Body of pancreas (tissue), 4 donors: ENCODE measurements at places on chromosomes 11 and 22. TPM values are rescaled to one million over a fixed set of nuclear protein-coding genes. Genes with fewer than 3 reads are reported as not detected.

DNA sequence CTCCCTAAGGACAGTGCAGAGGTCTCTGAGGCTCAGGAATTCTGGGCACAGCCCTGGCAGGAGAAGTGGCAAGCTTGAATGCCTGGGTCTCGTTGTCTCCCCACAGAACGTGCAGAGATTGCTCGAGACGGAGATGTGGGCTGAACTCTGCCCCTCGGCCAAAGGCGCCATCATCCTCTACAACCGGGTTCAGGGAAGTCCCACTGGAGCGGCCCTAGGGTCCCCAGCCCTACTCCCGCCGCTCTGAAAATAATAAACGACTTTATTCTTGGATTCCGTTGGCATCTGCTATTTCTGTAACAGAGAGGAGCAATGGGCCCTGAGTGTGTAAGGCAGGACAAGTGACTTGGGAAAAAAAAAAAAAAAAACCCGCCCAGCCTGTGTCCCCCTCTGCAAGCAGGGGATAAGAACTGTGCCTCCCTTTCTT lies 591 bp upstream of the DNAJC4 start:
- peak overlapping the region; percentile 32 for H3K4me3 ChIP-seq
- DNase-seq, result no peak
- H3K27ac ChIP-seq, result peak overlapping the region; percentile 90
- H3K4me1 ChIP-seq, result peaks cover 75% of the 10 kb centered on the region
- H3K36me3 ChIP-seq, result no peaks in the 10 kb centered on the region

- peaks cover 6% of the 10 kb centered on the region for H3K36me3 ChIP-seq
- no peak overlapping the region for H3K4me3 ChIP-seq
- no peak for DNase-seq
Observed at GRCh38 chr11:108135845-108136544, 14.6 kb downstream of the ACAT1 start.

- H3K4me1 ChIP-seq, result peaks cover 5% of the 10 kb centered on the region
- H3K36me3 ChIP-seq, result no peaks in the 10 kb centered on the region
- peak; percentile 42 for DNase-seq
- H3K4me3 ChIP-seq, result peak overlapping the region; percentile 97
Observed at GRCh38 chr11:36509201-36509639, 852 bp downstream of the TRAF6 start.

- DNase-seq, result no peak
- H3K36me3 ChIP-seq, result no peaks in the 10 kb centered on the region
- no peaks in the 10 kb centered on the region for H3K4me1 ChIP-seq
Observed at GRCh38 chr11:126514061-126514693, 158.7 kb downstream of the ST3GAL4 start.

DNA sequence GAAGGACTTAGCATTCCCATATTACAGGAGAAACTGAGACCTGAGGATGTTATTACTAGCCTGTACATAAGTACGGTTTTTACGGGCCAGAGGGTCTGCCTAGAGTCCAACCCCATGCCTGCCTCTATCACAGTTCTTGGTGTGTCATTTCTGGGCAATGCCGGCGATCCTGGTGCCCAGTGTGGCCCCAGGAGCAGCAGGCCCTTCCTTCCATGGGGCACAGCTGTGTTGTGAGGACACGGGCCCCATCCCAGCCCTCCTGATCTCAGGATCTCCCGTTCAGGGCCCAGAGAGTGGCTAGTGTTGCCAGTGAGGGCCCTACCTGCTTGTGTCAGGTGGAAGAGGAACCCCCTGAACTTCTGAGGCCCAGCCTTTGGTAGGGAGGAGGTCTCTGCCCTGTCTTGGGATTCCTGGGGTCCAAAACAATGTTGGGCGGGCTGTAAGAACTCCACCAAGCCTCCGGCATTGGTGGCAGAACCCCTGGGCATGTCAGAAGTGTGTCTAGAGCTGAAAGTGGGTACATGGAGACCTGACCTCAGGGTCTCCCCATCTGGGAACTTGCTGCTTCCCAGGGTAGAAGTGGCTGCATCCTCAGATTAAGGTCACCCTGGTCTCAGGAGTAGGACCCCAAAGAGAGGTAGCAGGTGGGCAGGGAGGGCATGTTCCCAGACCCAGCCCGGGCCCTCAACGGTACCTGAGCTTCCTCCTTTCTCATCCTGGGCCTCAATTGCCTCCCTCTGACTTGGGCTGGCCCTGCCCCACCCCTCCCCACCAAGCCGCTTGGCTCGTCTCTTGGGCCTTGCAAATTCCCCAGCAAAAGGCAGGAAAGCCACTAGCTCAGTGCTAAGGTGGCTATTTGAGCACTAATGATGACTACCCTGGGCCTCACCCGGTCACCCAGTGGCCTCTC lies 74.6 kb upstream of the KCNQ1OT1 start:
- H3K36me3 ChIP-seq, result no peaks in the 10 kb centered on the region
- no peak overlapping the region for H3K27ac ChIP-seq
- H3K4me3 ChIP-seq, result no peak overlapping the region
- H3K27me3 ChIP-seq, result no peaks in the 10 kb centered on the region
- peaks cover 23% of the 10 kb centered on the region for H3K4me1 ChIP-seq

DNA sequence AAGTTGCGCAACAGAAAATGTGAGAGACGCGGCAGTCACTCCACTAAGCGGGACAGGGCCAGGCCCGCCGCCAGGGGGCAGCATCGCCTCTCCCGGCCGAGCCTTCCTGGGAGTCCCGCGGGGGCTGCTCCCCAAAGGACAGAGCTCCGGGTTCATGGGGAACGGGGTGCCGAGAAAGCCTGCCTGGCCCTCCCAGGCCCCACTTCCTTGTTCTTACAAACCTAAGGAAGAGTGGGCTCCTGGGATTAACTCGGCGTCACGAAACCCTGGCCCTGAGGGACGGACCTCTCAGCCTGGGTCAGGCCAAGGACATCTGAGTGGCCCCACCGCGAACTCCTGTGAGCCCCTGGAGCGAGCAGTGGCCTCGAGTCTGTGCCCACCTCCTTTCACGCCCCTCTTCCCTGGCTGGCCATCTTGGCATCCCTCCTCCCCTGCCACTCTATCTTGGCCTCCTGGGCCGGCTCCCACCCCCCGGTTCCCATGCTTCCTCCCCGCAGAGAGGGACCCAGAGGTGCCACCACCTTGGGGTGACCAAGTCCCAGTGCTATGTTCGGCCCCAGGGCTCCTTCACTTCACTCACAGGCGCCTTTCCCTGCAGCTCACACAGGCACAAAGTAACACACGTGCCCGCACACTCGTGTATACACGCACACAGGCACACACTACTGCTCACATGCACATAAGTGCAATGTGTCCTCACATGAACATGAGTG lies 99.9 kb upstream of the FGF3 start:
- H3K4me1 ChIP-seq, result peaks cover 33% of the 10 kb centered on the region
- H3K4me3 ChIP-seq, result no peak overlapping the region
- H3K27ac ChIP-seq, result no peak overlapping the region
- H3K27me3 ChIP-seq, result peaks cover 7% of the 10 kb centered on the region
- peak; percentile 68 for DNase-seq

- H3K27me3 ChIP-seq, result no peaks in the 10 kb centered on the region
- DNase-seq, result no peak
- H3K4me1 ChIP-seq, result no peaks in the 10 kb centered on the region
- H3K27ac ChIP-seq, result no peak overlapping the region
Observed at GRCh38 chr11:78179459-78180071, 8.9 kb downstream of the KCTD21 start.

- H3K4me3 ChIP-seq, result peak overlapping the region; percentile 91
- H3K27me3 ChIP-seq, result no peaks in the 10 kb centered on the region
- peak; percentile 71 for DNase-seq
- H3K4me1 ChIP-seq, result peaks cover 34% of the 10 kb centered on the region
- no peaks in the 10 kb centered on the region for H3K36me3 ChIP-seq
Observed at GRCh38 chr11:62602141-62603071, 741 bp upstream of the MTA2 start.

DNA sequence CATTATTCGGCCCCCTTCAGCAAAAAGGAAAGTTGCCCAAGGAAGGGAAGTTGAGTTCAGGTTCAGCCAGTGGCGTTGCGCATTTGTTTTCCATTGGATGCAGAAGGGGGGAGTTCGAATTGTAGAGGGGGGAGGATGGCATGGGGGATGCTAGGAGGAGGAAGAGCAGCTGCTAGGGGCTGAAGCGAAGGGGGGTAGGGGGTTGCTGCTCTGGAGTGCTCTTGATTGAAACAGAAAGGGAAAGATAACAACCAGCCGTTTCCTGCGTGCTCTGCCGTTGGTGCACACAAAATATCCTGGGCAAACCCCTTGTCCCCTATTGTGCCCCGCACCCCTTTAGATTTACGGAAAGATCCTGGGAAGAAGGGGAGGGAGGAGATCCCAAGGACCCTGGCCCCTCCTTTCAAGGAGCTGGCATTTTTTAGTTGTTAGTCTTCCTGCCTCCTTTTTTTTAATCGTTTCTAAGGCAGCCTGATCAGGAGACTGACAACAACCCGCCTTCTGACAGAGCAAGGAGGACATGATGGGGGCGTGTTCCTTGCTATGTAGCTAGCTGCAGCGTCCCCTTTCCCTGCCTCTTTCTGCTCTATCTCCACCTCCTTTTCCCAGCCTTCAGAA lies 2.1 kb downstream of the KMT2A start:
- no peaks in the 10 kb centered on the region for H3K36me3 ChIP-seq
- peak overlapping the region; percentile 92 for H3K27ac ChIP-seq
- peak; percentile 54 for DNase-seq
- peaks cover 64% of the 10 kb centered on the region for H3K4me1 ChIP-seq
- no peak overlapping the region for H3K4me3 ChIP-seq

DNA sequence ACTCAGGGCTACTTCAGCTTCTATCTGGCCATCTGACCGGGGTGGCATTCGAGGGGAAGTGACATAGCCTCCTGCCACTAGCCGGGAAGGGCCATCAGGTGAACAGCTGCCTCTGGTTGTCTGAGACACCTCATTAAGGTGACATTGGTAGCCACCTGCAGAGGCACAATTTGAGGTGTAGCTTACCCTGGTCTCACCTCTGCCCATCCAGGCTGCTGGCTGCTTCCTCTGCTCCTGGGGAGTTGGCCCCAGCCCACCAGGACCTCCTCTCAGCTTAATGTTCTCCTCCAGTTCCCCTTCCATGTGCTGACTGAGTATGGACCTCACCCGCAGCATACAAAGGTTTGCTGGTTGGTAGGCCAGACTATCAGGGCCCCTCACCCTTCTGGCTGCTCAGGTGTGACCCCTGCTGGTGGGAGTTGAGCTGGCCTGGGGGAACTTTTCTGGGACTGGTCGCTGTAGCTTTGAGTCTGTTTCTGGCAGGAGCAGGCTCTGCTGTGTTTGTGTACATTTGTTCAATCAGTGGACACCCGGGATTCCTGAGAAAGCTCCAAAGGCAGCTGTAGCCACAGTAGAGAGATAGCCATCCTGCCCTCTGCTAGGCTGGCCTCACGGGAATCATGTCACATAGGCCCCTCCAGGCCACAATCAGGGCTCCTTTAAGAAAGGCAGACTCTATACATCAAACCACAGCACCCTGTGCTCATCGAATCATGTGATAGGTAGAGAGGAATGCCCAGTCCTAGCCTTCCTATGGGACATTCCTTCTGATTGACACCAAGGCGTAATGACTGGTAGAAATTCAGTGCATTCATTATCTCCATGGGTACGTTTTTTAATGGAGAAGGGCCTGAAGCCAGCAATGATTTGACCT lies 295.1 kb upstream of the PLET1 start:
- no peaks in the 10 kb centered on the region for H3K27me3 ChIP-seq
- H3K4me1 ChIP-seq, result no peaks in the 10 kb centered on the region
- no peak overlapping the region for H3K4me3 ChIP-seq
- peak; percentile 63 for DNase-seq
- H3K27ac ChIP-seq, result no peak overlapping the region
- H3K36me3 ChIP-seq, result no peaks in the 10 kb centered on the region

- DNase-seq, result no peak
- H3K27me3 ChIP-seq, result no peaks in the 10 kb centered on the region
- H3K36me3 ChIP-seq, result no peaks in the 10 kb centered on the region
- H3K4me1 ChIP-seq, result peaks cover 31% of the 10 kb centered on the region
- H3K27ac ChIP-seq, result peak overlapping the region; percentile 88
Observed at GRCh38 chr11:34359548-34359891, 1.7 kb upstream of the ABTB2 start.

GRCh38 chr11:30568931-30569330 lies 17.2 kb downstream of the MPPED2 start:
- H3K4me1 ChIP-seq, result no peaks in the 10 kb centered on the region
- H3K27me3 ChIP-seq, result no peaks in the 10 kb centered on the region
- no peak overlapping the region for H3K4me3 ChIP-seq
- no peaks in the 10 kb centered on the region for H3K36me3 ChIP-seq
- no peak for DNase-seq
- H3K27ac ChIP-seq, result no peak overlapping the region

- peak overlapping the region; percentile 89 for H3K4me3 ChIP-seq
- H3K27ac ChIP-seq, result peak overlapping the region; percentile 73
- H3K36me3 ChIP-seq, result peaks cover 6% of the 10 kb centered on the region
- H3K27me3 ChIP-seq, result no peaks in the 10 kb centered on the region
- peaks cover 14% of the 10 kb centered on the region for H3K4me1 ChIP-seq
Observed at GRCh38 chr11:66258473-66258893, 10.0 kb upstream of the RAB1B start.

DNA sequence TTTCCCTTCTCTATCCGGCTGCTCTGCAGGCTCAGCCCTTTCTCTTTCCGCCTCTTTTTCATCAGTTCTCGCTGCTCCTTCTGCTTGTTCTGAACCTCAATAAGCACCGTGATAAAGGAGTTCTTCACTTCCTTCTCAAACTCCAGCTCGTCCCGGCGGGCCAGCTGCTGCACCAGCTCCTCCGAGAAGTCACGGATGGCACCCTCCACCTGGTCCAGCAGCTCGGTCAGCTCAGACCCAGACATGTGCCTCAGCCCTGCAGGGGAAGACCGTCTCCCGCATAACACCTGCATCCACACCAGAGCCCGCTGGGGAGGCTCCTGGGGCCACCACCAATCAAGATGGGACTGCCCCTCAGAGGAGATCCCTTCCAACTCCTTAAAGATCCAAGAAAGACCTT lies 40.2 kb downstream of the FEZ1 start:
- H3K36me3 ChIP-seq, result no peaks in the 10 kb centered on the region
- no peaks in the 10 kb centered on the region for H3K27me3 ChIP-seq
- no peak overlapping the region for H3K4me3 ChIP-seq
- H3K27ac ChIP-seq, result no peak overlapping the region

- no peaks in the 10 kb centered on the region for H3K27me3 ChIP-seq
- no peak overlapping the region for H3K4me3 ChIP-seq
- H3K4me1 ChIP-seq, result no peaks in the 10 kb centered on the region
- no peak for DNase-seq
Observed at GRCh38 chr11:116857936-116858335, 20.5 kb upstream of the APOA1 start.

- no peak overlapping the region for H3K4me3 ChIP-seq
- peaks cover 62% of the 10 kb centered on the region for H3K4me1 ChIP-seq
- H3K27ac ChIP-seq, result peak overlapping the region; percentile 72
- no peaks in the 10 kb centered on the region for H3K27me3 ChIP-seq
Observed at GRCh38 chr22:45923835-45924234, 53.1 kb downstream of the WNT7B start.

Gene TRIM51
- not detected for total RNA-seq

Gene CCDC15
- total RNA-seq, result 0.99 TPM

Gene TIMM8B
- 9.6 TPM for total RNA-seq

Gene MRGPRX4
- not detected for total RNA-seq

Gene GTSE1
- not detected for total RNA-seq
